Suppressor macrophage treated with lipopolysaccharide for 4 hours (primary cell): ENCODE measurements at places on chromosomes 3 and 15.

DNA sequence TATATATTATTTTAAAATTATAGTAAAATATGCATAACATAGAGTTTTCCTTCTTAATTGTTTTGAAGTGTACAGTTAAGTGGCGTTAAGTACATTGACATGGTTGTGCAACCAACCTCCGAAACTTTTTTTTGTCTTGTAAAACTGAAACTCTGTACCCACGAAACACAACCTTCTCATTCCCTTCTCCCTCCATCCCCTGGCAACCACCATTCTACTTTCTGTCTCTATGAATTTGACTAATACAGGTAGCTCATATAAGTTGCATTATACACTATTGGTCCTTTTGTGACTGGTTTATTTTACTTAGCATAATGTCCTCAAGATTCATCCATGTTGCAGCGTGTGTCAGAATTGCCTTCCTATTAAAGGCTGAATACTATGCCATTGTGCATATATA is 179.4 kb downstream of the SATB1 start:
- no peak for DNase-seq

DNA sequence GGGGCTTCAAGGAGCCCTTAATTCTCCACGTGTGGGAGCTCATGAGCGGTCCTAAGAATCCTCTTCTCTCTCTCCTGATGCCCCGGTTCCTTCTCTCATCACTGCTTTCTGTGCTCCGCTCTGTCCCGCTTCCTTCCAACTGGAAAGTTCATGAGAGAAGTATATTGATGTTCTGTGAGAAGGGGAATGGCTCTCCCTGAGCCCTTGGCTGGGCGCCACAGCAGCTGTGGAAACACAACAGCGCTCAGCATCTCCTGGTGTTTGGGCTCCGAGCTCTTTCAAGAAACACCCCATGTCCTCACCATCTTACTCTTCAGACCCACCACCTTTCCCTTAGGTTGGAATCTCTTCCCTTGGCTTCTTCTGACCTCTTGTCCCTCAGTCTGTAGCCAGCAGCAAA is 161.7 kb downstream of the VGLL4 start:
- no peak for DNase-seq

- DNase-seq: peak; percentile 94
Measured at GRCh38 chr3:53142986-53143385, 12.8 kb upstream of the RFT1 start.

- DNase-seq: peak; percentile 41
Measured at GRCh38 chr3:100993309-100993708, at the start of gene ABI3BP. TSS of gene ABI3BP (minus strand) at chr3:100993421. CDS start at chr3:100993384, 37 bp downstream.

GRCh38 chr3:193641440-193641775 is 48.4 kb downstream of the OPA1 start:
- no peak for DNase-seq
